MM.1S (cell line): ENCODE measurements at places on chromosomes 11 and 22.

DNA sequence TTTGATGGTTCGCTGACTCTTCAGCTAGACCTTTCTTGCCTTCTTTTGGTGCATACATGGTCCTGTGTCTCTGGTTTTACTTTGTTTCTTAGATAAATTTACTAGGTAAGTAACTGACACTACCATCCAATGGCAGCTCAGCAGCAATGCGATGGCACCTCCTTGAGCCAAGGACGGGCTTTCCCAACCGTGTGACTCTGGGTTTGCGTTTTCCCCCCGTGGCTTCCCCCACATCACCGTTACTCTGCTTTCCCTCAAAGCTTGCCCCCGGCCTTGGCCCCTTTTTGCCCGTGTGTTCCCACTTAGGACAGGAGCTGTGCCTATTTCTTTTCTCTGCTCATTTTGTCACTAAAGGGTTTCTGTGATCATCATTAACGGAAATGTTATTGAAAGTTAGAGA, 41.5 kb downstream of the TBC1D22A start:
- no peaks in the 10 kb centered on the region for H3K27me3 ChIP-seq
- no peaks in the 10 kb centered on the region for H3K36me3 ChIP-seq
- no peak overlapping the region for H3K4me3 ChIP-seq
- DNase-seq, result no peak

GRCh38 chr22:46587492-46588278, 32.5 kb upstream of the GRAMD4 start:
- peak overlapping the region; percentile 32; the same call in 1 of the 2 replicates for H3K4me3 ChIP-seq
- peak; percentile 56 for DNase-seq
- H3K36me3 ChIP-seq, result no peaks in the 10 kb centered on the region

DNA sequence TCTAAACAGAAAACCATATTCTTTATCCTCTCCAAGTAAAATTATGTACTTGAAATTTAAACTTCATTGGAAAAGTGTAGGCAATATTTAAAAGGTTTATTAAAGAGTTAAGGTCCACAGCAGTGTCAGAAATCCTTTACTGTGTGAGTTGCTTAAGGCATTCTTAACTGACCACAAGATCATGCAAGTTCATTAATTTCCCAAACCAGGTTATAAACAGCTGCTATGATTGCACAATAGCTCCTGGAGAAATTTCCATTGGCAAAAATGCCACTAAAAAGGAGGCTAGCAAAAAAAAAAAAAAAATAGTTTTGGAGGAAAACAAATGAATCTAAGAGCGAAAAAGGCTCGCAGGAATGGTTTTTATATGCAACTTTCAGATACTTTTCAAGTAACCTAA, 106.2 kb downstream of the ETS1 start:
- H3K4me1 ChIP-seq, result no peaks in the 10 kb centered on the region
- no peak overlapping the region for H3K4me3 ChIP-seq
- no peak overlapping the region for H3K27ac ChIP-seq
- peaks cover 19% of the 10 kb centered on the region; the same call in 1 of the 2 replicates for H3K36me3 ChIP-seq
- H3K27me3 ChIP-seq, result no peaks in the 10 kb centered on the region
- no peak for DNase-seq

GRCh38 chr11:131033151-131033651, 116.9 kb upstream of the SNX19 start:
- no peak overlapping the region for H3K4me3 ChIP-seq
- no peak overlapping the region for H3K27ac ChIP-seq
- no peaks in the 10 kb centered on the region for H3K27me3 ChIP-seq
- H3K36me3 ChIP-seq, result no peaks in the 10 kb centered on the region
- no peak for DNase-seq

GRCh38 chr22:37492428-37493344, 6.5 kb upstream of the MFNG start:
- peaks cover 39% of the 10 kb centered on the region for H3K27me3 ChIP-seq
- DNase-seq, result peak; percentile 44
- H3K4me3 ChIP-seq, result no peak overlapping the region
- H3K4me1 ChIP-seq, result peaks cover 3% of the 10 kb centered on the region; the same call in 1 of the 2 replicates

DNA sequence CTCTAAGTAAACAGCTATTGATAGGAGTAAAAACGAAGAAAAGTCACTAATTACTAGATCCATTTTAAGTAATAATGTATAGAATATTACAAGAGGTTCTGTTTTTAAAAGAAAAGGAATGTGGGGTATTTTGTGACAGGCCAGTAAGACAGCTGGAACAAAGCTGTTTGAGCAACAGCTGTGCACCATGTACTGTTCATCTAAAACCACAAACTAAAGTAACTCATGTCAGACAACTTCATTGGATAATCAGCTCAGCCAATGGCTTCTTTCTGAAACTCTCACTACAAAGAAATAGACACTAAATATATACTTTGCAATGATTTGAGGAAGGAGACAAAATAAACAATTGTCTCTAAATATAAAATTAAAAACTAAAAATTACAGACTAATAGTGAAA, 16.1 kb downstream of the RRAS2 start:
- peaks cover 7% of the 10 kb centered on the region; the same call in 1 of the 2 replicates for H3K4me1 ChIP-seq
- H3K36me3 ChIP-seq, result no peaks in the 10 kb centered on the region
- no peak overlapping the region for H3K27ac ChIP-seq

DNA sequence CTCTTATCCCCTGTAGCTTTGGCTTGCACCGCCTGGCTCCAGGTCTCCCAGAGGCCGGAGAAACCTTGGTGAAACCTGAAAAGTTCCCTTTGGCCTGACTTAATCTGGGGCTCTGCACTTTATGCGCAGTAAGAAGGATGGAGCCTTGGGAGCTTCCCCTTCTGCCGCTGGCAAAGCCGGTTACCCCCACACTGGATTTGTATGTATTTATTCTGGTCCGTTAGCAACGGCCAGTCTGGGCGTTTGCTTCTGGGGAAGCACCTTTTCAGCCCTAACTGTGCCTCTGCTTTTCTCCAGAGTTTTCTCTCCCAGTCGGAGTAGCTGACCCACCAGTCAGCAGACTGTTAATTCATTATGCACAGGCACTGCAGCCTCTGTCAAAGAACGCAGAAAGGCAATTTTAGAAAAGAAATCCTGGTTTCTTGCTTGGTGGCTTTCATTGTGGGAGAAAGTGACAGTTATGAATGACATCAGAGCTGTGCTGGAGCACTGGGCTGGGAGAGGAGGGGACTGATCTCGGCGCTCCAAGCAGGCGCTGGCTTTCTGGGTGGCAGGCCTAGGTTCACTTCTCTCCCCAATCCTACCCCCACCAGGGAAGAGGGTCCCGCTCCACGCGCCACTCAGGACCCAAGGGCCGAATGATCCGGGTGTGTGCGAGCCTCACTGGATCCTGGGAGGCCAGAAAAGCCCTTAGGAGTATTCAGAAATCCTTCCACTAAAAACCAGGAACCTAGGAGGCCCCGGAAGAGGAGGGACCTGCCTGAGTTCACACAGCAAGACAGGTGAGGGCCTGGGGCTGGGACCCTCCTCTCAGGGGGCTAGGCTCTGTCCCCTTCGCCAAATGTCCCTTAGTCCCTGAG, 70.2 kb downstream of the RTL6 start:
- peaks cover 97% of the 10 kb centered on the region for H3K27me3 ChIP-seq
- H3K4me1 ChIP-seq, result no peaks in the 10 kb centered on the region
- H3K4me3 ChIP-seq, result no peak overlapping the region
- no peak overlapping the region for H3K27ac ChIP-seq
